Gastrocnemius medialis (tissue), 4 donors: ENCODE measurements at places on chromosomes 16 and 17. TPM values are rescaled to one million over a fixed set of nuclear protein-coding genes. Genes with fewer than 3 reads are reported as not detected.

- H3K4me1 ChIP-seq, result no peaks in the 10 kb centered on the region
- no peak overlapping the region for H3K4me3 ChIP-seq
- DNase-seq, result no peak
- no peaks in the 10 kb centered on the region for H3K36me3 ChIP-seq
- no peaks in the 10 kb centered on the region for H3K27me3 ChIP-seq
Measured at GRCh38 chr16:17503331-17503730, 32.6 kb upstream of the XYLT1 start.

- no peaks in the 10 kb centered on the region for H3K27me3 ChIP-seq
- DNase-seq, result no peak
- no peaks in the 10 kb centered on the region for H3K4me1 ChIP-seq
- H3K27ac ChIP-seq, result no peak overlapping the region
- no peaks in the 10 kb centered on the region for H3K36me3 ChIP-seq
Measured at GRCh38 chr17:3935140-3935542, 18.9 kb upstream of the P2RX1 start.

DNA sequence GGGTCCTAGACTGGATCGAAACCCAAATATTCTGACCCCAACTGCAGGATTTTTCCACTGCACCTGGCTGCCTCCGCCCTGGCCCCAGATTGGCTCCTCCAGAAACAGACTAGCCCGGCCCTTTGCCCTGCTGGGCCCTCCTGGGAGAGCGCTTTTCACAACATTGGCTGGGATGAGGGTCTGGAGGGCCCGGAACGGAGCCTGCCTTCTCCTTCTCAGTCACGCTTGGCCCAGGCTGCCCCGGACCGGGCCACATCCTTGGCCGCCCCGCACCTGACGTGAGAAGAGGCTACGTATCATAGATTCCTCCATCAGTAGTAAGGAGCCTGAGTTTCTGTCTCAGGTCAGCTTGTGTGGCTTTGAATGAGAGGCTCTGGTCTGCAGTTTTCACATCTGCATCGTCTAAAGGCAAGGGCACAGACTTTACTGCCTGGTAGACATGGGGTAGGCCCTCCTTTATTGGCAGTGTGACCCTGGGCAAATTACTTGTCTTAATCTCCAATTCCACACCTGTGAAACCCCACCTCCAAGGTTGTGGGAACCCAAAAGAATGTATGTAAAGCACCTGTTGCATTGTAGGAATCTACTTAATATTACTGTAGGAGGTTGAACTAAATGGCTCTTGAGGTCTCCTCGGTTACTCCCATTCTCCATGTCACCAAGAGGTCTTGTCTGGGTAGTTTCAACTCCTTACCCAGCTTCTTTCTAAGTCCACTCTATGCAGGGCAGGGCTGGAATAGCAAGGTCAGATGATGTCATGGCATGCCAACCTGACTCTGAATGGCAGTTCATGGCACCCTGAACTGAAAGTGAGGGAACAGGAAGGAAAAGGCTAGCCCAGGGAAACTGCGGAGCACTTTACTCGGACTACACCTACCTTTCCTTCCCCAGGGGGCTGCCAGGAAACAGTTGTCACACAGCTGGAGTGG lies 661 bp downstream of the LRRC3C start:
- peaks cover 35% of the 10 kb centered on the region for H3K4me1 ChIP-seq
- peak overlapping the region; percentile 97 for H3K27ac ChIP-seq
- H3K4me3 ChIP-seq, result peak overlapping the region; percentile 96
- peak; percentile 58 for DNase-seq
- peaks cover 7% of the 10 kb centered on the region for H3K36me3 ChIP-seq
- no peaks in the 10 kb centered on the region for H3K27me3 ChIP-seq

DNA sequence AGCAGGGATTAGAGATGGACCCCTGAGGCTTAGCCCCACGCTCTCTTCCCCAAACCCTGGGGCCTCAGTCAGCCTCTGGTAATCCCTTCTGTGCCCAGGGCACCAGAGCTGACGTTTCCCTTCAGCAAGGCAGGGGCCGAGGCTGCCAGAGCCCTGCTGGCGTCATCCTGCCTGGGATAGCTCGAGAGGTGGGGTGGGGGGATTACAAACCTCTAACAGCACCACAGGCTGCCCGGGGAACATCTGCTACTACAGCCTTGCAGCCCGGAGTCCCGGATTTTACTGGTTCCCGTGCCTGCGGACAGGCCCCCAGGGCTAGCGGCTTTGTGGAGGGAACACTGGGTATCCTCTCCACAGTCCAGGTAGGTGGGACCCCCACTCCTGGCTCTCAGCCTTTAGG lies at the start of gene AANAT:
TSS of gene AANAT (plus strand) at position 238 of the 400 bp plus-strand sequence. CDS start 1,144 bp downstream, outside the sequence.
- H3K27me3 ChIP-seq, result no peaks in the 10 kb centered on the region
- no peaks in the 10 kb centered on the region for H3K36me3 ChIP-seq
- no peak within 1 kb of the TSS for H3K27ac ChIP-seq
- DNase-seq, result no peak

Gene GNG13
- total RNA-seq, result not detected

Gene PRAC2
- not detected for total RNA-seq
